ENCODE measurements at places on chromosomes 3 and 15.

DNA sequence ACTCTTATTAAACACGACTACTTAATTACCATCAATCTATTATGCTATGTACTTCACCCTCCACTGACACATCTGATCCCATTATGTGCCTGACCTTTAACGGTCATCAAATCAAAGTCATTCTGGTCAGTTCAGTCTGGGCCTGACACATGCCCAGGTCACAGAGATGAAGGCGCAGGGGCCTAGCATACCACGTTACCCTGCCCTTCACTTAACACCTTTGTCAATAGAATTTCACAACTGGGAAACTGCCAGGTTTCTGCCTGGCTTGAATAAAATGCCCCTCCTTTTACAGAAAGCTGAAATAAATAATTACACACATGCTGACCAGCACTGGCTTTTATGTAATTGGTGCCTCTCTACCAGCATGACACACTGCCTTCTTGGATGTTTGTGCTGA, 39.5 kb downstream of the MECOM start:
- no peak for DNase-seq

DNA sequence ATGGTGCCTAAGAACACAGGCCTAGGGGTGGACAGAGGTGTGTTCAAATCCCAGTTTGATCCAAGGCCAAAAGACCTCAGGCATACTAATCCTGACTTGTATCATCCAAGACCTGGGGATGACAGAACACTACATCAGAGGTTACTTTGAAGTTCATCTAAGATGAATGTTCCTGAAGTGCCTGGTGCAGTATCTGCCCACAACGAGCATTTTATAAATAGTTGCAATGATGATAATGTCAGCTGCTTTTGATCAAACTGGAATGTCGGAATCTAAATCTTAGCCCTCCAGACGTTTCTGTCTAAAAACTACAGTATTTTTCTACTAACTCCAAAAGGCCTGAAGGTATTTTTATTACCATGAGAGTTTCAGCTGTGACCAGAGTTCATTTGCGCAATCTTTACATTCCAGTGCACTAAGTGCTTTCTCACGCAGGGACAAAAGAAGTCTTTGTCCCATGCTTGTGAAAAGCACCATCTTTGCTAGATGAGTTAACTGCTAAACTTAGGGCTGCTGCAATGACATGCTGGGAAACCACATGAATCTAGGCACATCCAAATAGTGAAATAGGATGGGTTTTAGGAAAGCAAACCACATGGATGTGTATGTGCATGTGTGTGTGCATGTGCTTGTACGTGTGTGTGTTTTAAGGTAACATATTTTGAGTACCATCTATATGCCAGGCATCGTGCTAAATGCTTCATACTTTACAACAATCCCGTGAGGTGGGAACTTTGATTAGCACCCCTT, 18.1 kb downstream of the ANXA2 start:
- peak; percentile 60 for DNase-seq

DNA sequence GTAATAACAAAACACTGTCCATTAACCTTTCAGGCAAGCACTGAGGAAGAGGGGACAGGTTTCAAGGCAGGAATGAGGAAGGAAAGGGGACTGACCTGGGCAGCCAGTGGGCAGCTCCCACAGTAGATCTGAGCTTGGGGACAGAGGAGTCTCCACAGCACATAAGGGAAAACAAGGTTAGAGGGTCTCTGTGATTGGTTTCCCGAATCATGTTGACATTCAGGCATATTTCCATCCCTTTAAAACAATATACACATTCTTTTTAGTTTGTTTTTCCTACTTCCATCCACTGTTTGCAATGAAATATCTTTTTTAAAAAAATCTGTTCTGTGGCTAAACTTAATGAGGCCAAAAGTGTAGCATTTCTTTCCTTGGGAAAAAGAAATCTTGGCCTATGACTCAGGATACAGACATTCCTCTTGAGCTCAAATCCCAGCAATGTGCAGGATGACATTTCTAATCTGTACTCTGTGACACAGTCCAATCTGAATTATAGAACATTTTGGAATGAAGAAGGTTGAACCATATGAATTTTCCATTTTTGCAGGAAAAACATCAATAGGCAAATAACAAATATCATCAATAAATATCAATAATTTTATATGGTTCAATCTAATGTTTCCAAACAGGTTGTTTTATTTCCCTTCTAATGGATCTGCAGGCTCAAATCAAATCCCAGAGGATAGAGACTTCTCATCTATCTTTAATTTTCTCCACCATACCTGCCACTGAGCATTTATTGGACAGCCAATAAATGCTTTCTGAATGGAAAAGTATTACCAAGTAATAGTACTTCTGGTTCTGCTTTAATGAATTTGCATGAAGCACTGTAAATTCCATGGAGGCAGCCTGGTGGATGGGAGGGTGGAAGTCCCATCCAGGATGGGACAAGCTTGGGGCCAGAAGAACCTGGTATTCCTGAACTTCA, 54.1 kb downstream of the ITGB5 start:
- DNase-seq: no peak

DNA sequence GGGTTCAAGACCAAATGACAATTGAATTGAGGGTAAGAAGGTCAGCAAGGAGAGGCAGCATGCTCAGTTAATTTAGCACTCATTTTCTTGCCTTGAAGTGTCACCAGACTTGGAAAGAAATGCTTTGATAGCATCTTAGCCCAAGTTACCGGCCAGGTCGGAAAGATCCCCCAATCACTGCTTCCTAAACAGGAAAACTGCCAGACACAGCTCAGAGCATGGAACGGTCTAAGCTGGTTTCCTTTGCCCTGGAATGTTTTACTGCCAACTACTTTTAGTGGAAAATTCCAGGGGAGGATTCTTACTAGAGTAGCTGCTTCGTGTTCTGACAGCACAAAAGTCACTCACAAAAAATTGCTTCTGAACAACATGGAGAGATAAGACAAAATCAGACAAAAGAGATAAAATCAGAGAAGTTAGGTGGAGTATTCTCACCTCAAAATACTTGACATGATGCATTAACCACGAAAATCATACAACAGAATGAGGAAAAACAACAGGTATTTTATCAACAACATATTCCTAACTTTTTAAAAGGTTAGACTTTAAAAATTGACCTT, 65.5 kb downstream of the CCR4 start:
- DNase-seq: no peak

DNA sequence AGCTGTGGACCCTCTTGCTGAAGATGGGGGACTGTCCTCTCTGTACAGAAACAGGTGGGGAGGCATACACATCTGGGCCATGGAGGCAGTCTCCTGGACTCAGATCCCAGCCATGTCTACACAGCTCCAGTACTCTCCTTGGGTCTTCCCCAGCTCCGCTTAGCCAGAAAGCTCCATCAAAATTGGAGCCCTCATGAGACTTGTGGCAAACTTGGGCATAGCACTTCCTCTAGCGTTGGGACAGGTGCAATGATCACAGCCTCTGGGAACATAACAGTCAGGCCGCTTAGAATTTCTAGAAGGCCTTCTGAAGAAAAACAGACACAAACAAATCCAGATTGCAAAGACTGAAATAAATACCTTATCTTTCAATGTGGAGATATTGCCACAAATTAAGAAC, 634.3 kb upstream of the GOLIM4 start:
- DNase-seq: no peak
